ENCODE measurements at places on chromosomes 13 and 19. TPM values are rescaled to one million over a fixed set of nuclear protein-coding genes. Genes with fewer than 3 reads are reported as not detected.

Gene FGF9
- not detected for total RNA-seq

Gene SYCN
- not detected for total RNA-seq

Gene PDX1
- not detected for total RNA-seq

Gene PGLYRP1
- not detected for total RNA-seq

Gene AKAP8L
- 37.5 TPM for total RNA-seq

Gene SLC25A41
- not detected for total RNA-seq

DNA sequence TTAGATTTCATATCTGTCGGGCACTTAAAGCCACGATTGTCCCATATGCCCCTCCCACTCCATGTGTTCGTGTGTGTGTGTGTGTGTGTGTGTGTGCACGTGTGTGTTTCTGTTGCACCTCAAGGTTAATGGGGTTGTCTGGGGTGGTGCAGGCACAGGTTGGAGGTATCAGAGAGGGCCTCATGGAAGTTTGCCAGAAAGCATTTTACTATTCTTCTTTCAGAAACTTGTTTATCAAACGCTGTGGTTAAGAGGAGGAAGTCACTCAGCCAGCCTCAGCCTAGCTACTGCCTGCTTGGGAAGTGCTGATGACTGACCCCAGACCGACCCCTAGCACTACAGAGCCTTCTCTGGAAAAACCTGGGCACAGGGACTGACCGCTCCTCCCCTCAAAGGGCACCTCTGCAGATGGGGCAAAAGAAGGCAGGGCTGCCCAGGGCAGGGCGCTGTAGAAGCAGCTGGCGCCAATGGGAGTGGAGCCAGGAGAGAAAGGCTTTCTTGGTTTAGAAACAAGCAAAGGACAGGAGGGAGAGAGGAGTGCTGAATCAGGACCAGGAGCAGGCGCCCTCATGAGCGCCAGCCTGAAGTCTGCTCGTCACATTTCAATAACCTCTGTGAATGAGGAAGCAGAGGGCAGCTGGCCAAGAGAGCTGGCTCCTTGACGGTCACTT lies 3.9 kb downstream of the SIAH3 start:
- peak; percentile 89 for DNase-seq

GRCh38 chr13:75566658-75567057 lies 17.1 kb downstream of the UCHL3 start:
- no peak for DNase-seq

- DNase-seq: no peak
Measured at GRCh38 chr13:46683676-46684260, 113.2 kb downstream of the ESD start.

- DNase-seq: no peak
Measured at GRCh38 chr13:79937771-79938216, 403.1 kb downstream of the SPRY2 start.

GRCh38 chr19:39941151-39941550 lies 6.7 kb upstream of the FCGBP start:
- no peak for DNase-seq

DNA sequence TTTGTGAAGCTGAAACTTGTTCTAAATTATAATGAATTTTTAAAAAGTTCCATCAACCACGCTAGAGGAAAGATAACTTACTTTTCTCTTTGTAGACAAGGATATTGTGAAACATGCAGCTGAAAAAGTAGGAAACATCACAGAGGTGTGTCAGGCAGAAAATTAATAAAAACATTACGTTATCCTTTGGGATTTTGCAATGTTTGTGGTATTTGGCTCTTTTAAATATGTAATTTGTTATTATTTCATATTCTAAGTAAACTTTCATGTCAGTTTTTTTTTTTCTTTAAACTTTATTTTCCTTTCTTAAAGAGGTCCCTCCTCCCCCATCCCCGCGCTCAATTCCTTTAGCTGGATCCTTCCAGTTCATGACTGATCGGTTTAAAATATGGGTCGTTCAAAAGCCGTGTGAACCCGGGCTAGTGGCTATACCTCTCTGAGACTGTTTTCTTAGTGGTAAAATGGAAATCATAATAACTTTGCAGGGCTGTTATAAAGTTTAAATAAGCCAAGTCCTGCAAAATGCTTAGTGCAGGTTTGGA lies 740 bp upstream of the CCDC61 start:
- DNase-seq: no peak

DNA sequence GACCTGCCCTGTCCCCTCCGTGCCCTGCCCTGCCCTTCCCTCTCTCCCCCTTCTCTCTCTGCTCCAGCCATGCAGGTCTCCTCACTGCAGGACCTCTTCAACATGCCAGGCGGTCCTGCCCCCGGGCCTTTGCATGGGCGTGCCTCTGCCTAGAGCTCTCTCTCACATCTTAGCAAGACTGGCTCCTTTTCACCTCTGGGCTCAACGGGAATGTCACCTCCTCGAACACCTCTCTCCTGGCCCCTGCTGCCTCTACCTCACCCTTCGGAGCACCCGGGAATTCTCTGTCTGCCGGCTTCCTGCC lies 5.6 kb downstream of the MFSD12 start:
- DNase-seq: no peak

Data from H4 (cell line).